Stimulated activated CD4-positive, alpha-beta T cell treated with anti-CD3 and anti-CD28 coated beads, Interleukin-2, amount 100 ng/mL, for 4 hours (primary cell): ENCODE measurements at places on chromosomes 12 and 14.

DNA sequence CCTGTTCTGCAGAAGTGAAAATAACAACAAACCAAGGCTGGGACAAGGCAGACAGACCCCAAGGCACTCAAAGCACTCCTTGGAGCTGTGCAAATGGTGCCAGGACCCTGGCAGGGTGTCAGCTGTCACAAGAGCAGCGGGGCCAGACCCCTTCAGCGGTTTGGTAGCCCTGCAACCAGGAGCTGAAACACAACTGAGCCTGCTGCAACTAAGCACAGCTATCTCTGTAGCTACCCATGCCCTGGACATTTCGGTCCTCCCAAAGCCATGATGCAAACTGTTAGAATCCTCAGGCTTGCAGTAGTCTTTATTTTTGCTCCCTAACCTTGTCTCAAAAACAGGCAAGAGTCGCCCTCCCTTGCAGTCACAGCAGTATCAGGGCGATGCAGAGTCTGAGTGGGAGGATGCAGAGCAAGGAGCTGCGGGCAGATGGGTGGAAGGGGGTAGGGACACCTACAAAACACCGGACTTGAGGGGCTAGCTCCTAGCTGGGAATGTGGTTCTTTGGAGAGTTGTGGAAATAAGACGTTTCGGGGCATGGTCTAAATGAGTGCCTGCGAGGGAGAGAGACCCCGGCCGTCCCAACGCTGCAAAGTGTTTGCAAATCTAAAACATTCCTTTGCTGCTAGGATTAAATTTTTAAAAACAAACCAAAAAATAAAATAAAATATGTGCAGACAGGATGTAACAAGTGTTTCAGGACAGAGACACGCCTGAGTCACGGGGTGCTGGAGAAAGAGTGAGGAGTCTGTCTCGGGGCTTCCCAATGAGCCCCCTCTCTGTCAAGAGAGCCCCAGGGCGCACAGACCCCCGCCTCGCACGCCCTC, 1.0 kb downstream of the NUAK1 start:
- DNase-seq, result no peak

- no peak for DNase-seq
Observed at GRCh38 chr14:73249564-73250316, 12.4 kb downstream of the PAPLN start.

DNA sequence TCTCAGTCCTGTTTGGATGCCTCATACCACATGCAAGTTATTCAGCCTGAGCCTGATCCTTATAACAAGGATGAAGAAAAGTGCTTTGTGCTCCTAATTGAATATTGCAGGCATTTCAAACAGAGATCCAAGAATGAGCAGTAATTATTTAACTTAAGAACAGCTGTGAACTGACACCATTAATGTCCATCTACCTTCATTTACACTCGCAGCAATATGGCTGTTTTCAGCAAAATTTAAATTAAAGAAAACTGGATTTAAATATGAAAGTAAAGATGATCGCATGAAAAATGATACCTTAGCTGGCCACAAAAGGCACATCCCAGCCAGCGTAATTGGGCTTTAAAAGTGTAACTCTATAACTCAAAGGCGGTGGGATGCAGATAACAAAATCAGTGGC, 466.3 kb downstream of the GALC start:
- DNase-seq, result no peak

DNA sequence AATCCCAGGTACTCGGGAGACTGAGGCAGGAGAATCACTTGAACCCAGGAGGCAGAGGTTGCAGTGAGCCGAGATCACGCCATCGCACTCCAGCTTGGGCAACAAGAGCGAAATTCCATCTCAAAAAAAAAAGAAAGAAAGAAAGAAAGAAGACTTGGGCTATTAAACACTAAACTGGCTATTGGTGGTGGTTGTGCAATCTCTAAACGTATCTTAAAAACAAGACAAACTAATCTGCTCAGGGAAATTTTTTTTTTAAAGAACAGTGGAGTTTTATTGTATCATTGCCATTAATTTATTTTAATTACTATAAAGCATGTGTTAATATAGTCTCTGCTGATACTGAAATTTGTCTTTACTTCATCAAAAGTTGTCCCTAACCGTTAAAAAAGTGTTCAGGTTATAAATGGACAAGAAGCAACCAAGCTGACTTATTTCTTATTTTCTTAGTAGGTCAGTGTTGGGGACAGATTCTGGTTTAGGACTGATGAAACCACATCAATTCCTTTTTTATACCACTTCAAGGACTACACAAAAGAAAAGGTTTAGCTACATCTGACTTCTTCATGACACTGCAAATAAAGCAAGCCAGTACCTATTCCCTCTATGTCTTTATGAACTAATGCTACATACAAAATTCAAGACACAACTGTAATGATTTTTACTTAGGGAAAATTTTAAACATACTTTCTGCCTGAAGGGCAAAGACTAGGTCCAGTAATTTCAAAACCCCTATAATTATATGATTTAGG, 68.7 kb upstream of the KRAS start:
- no peak for DNase-seq

- DNase-seq, result no peak
Observed at GRCh38 chr14:101195309-101195901, 291.9 kb upstream of the RTL1 start.

DNA sequence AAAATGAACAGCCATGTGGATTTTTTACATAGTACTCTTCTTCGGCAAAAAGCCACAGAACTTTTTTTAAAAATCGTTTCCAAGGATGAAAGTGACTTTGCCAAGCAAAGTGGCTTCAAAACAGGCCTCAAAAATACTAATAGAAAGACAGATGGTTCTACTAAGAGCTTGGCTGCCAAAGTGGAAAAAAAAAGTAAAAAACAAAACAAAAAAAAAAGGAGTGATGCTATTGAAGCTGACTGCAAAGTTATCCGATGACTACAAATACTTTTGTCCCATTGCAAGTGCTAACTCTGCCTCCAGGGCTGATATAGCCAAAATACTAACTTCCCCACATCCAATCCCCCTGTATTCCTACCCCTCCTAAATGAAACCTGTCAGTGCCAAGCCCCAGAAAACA, 277.6 kb downstream of the SOX5 start:
- no peak for DNase-seq

GRCh38 chr12:38931461-38931860, 26.1 kb upstream of the CPNE8 start:
- DNase-seq, result no peak

GRCh38 chr12:1747609-1748008, 56.7 kb downstream of the ADIPOR2 start:
- no peak for DNase-seq

GRCh38 chr14:20667957-20668356, 16.4 kb upstream of the RNASE4 start:
- no peak for DNase-seq

- no peak for DNase-seq
Observed at GRCh38 chr14:22887260-22887989, 4.4 kb downstream of the REM2 start.

- DNase-seq, result no peak
Observed at GRCh38 chr12:115303723-115304309, 619.8 kb upstream of the TBX3 start.

DNA sequence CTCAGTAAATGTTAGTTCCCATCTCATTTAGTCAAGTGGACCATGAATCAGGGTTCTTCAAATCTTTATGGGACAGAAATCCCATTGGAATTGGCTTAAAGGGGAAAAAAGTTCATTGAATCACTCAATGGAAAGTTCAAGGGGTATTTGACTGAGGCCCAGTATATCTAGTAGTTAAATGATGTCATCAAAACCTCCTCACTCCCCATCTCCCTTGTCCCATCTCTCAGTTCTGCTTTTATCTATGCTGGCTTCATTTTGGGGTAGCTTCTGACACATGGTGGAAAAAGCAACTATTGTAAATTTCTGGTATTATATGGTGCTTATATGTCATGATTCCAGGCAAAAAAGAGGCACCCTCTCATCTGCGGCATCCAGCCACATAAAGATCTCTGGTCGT, 51.9 kb downstream of the DAAM1 start:
- DNase-seq, result no peak

DNA sequence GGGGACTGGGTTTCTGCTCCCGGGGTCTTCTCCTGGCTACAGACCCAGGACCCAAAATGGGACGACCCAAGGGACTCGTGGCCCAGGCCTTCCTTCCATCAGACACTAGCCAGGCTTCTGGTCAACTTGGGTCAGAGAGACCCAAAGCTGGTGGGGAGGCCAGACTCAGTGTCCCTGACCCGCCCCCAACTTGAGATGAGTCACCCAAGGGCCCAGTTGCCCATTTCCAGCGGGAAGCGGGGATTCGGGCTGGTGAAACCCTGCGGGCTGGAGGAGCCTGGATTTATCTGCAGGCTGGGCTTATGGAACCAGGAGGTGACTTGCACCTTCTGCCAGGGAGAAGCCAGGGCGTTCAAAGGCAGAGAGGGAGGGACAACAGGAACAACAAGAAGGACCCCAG, 81.5 kb downstream of the RFLNA start:
- no peak for DNase-seq

DNA sequence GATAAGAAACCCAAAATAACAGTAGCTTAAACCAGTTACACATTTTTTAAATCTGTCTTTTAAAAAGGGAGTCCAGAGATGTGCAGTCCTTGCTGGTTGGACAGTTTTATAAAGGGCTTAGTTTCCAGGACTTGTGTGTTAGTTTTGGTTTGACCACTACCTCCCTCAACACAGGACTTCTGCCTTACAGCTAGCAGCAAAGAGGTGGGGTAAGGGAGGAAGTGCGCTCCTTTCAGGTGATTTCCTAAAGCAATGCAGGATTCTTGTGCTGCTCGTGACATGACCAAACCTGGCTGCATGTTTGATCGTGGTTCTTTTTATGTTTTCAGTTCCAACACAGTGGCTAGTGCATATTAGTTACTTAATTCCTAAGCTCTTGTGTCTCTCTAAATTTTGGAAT, 266.2 kb downstream of the TMTC2 start:
- DNase-seq, result no peak

- DNase-seq, result no peak
Observed at GRCh38 chr14:51014625-51015024, 70.3 kb upstream of the PYGL start.

GRCh38 chr12:51482929-51483697, 58.5 kb downstream of the SLC4A8 start:
- DNase-seq, result peak; percentile 9

GRCh38 chr12:88113871-88114270, 28.0 kb downstream of the CEP290 start:
- DNase-seq, result no peak

GRCh38 chr14:52936437-52936836, 14.4 kb downstream of the FERMT2 start:
- no peak for DNase-seq

GRCh38 chr12:132505852-132506219, 15.9 kb downstream of the FBRSL1 start:
- no peak for DNase-seq

- no peak for DNase-seq
Observed at GRCh38 chr14:61659582-61659981, 35.7 kb upstream of the HIF1A start.

DNA sequence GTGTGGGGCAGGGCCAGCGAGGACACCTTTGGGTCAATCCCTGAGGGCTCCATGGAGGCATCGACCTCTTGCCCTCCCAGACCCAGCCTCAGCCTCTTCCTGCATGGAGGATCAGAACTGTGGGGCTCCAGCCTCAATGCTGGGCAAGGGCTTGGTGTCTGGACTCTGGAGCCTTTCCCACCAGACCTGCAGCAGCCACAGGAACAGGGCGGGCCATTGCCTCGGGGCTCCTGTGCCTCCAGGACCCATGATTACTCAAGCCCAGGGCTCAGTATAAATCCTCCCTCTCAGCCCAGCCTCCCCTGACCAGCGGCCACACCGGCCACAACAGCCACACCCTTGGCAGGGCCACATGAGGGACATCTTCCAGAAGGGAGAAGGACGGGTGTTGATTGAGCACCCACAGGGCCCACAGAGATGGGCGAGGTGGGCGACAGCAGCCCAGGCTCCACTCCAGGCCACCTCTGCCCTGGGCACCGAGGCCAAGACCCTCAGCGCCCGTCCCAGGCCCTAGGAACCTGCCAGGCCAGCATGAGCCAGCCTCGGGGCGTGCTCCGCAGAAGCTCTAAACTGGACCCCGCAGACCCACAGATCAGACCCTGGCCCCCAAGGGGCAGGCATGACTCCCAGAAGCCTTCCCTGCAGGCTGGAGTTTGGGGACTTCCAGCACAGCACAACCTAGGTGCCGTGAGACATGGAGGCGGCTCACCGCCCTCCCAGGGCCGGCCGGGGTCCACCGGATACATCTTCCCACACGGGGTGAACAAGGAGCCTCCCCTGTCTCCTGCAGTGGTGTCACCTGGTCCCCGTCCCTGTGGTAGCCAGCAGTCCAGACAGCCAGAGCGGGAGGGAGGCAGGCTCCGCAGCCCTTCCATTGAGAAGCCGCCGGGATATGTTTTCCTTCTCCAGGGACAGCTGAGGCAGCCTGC, 25.1 kb downstream of the NCOR2 start:
- no peak for DNase-seq

DNA sequence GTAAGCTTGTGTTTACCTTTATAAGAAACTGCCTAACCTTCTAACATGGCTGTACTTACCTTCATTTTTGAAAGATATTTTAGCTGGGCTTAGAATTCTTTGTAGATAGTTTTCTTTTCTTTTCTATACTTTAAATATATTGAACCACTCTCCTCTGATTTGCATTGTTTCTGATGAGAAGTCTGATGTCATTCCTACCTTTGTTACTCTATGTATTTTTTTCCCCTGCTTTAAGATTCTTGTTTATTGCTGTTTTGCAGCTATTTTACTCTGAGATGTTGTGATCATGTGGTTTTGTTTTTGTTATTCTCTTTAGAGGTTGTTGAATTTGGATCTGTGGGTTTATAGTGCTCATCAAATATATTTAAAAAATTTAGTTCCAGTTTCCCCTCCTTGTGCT, 31.8 kb downstream of the CNOT2 start:
- DNase-seq, result no peak

DNA sequence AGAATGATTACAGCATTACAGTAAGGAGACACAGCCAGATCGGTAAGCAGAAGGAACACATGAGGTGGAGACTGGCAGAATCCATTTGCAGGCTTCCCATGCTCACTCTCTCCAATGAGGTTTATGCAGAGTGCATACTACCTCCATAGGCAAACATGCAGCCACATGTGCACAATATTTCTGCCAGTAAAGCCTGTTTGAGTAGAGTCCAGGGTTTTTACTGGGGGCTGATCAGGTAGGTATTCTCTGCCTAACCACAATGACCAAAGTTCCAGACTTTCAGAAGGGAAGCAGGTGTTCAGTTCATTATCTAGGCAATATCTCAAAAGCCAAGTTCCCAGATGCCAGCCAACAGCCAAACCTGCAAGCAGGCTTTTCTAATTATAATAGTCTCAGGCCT, 31.1 kb downstream of the INTS13 start:
- no peak for DNase-seq

DNA sequence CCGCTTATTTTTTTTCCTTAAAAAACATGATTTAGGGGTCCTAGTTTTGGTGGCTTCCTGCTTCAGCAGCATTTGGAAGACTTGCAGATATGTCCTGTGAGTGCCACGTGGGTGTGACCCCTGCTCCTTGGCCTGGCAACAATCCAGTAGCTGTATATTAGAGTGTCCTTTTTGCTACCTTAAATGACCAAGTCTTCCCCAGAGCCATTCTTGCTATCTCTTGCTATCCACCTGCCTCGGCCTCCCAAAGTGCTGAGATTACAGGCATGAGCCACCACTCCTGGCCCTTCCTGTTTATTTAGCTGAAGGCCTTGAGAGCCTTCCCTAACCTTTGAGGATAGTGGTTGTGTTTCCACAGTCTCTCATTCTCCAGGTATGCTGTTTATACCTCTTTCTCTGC, 17.0 kb downstream of the TPCN1 start:
- no peak for DNase-seq
